Stimulated activated CD8-positive, alpha-beta memory T cell treated with anti-CD3 and anti-CD28 coated beads, Interleukin-2, amount 100 ng/mL, for 1 hour (primary cell): ENCODE measurements at places on chromosomes 2 and 18.

- DNase-seq = no peak
Measured at GRCh38 chr18:61870151-61870550, 22.7 kb downstream of the RNF152 start.

GRCh38 chr2:84880645-84881521, at the start of gene TRABD2A:
Gene TRABD2A (minus strand): TSS chr2:84881084. CDS start chr2:84881039, 45 bp downstream.
- DNase-seq = peak; percentile 35

DNA sequence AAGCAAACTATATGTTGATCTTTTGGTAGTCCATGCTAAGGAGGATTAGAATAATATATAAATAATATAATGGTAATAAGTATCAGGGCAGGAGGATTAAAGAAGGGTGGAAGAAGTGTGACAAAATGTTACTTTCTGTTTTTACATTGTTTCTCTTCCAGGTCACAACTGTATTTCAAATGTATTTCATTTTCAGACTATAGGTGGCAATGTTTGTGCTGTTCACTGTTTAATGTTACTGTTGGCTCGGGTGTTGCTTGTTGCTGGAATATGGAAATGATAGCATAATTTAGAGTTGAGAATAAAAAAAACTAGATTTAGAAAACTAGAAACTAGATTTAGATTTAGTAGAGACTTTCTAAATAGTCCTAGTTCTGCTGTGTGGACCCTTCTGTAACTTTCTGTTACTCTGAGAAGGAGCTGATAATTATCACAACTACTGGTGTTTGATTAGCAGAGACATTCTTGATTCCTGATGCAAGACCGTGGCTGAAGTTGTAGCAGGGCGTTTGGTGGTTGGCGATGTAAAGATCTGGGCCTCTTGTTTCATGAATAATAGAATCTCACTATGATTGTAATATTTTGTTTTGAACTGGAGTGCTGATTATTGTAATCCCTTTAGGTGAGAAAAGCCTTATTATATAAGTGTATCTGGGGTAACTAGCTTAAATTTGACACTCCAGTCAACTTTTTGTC, 7.9 kb downstream of the NEDD4L start:
- DNase-seq = no peak

- DNase-seq = no peak
Measured at GRCh38 chr2:128535953-128536352, 217.3 kb upstream of the HS6ST1 start.

GRCh38 chr2:158619496-158619895, 162.7 kb downstream of the PKP4 start:
- no peak for DNase-seq

DNA sequence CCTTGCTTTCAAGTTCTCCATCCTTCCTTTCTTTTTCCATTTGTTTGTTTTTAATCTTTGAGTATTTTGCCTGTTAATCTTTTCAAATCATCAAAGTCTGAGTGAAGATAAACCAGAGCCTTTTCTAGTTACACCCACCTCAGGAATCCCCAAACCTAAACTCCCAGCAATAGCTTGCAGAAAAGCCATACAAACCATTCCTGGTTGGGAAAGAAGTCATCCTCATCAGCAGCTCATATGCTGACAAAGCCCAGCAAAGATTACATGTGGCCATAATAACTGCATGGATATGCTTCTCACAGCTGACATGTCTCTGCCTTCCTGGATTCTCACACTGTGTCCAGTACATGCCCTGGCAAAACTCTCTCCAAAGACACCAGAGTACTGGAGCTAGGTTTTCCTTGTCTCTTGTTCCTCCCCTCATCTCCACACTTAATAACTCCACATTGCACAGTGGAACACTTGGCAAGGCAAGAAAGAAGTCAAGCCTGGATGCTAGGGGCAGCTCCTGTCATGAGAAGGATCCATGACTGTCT, 126.4 kb upstream of the TLK1 start:
- DNase-seq = no peak

GRCh38 chr2:142742371-142743214, 134.9 kb upstream of the KYNU start:
- no peak for DNase-seq

- DNase-seq = no peak
Measured at GRCh38 chr2:144501118-144501517, 18.8 kb downstream of the ZEB2 start.

- DNase-seq = no peak
Measured at GRCh38 chr2:44777537-44777936, 164.0 kb upstream of the SIX3 start.

- DNase-seq = no peak
Measured at GRCh38 chr2:64854773-64855237, 134.4 kb upstream of the SLC1A4 start.
